HT-29 (cell line): ENCODE measurements at places on chromosomes 4 and X. TPM values are rescaled to one million over a fixed set of nuclear protein-coding genes. Genes with fewer than 3 reads are reported as not detected.
A peak's percentile ranks its signal among the peaks of the same experiment; 100 is the strongest.

DNA sequence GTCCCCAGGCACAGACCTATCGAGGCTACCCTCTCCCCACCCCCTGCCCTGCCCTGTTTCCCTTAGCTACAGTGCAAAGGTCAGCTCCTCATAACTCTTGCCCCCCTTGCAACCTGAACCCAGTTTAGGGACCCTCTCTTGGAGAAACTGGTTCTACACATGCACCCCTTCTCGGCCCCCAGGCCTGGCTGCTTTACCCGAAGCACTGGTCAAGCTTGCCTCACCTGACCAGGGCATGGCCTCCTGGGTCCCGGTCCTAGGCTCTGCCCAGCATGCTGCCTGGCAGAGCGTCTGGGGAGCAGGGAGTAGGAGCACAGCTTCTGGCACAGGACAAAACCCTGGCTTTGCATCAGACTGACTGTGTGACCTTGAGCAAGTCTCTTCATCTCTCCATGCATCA lies 28.0 kb downstream of the ZNF185 start:
- no peak for DNase-seq

- DNase-seq = no peak
Observed at GRCh38 chrX:130443875-130444274, 42.1 kb downstream of the RBMX2 start.

DNA sequence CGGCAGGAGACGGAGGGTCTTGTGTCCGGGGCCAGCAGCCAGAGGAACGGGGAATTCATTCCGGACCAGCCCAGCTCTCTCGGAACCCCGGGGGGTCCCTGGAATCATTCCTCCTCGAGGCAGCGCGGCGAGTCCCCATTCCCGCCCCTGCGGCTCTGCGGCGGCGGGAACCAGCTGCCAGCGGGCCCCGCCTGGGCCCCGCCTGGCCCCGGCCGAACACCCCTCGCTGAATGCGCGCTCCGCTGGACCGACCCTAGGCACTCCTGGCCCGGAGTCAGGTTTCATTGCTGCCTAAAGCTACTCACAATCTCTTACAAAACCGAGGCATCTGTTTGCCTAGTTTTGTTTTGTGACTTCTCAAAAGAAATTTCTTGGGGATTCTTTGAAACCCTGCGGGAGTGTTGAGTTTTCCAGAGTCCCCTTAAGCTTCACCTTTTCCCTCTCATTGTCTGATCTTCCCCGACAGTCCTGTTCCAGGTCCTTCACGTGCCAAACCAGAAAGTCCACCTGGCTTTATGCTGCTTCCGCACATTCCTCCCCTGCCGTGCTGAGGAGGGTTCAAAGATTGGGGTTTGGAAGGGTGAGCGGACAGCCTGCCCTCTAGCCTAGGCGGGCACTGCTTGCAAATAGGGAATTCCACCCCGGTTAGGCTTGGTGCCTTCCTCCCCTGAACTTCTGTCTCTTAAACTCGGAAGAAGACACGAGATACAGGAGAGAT lies 789 bp downstream of the ARHGAP10 start:
- DNase-seq = peak; percentile 34

- no peak for DNase-seq
Observed at GRCh38 chrX:39058724-39059123, 257.5 kb downstream of the MID1IP1 start.

GRCh38 chr4:145524552-145524951 lies 42.9 kb downstream of the SMAD1 start:
- DNase-seq = no peak

DNA sequence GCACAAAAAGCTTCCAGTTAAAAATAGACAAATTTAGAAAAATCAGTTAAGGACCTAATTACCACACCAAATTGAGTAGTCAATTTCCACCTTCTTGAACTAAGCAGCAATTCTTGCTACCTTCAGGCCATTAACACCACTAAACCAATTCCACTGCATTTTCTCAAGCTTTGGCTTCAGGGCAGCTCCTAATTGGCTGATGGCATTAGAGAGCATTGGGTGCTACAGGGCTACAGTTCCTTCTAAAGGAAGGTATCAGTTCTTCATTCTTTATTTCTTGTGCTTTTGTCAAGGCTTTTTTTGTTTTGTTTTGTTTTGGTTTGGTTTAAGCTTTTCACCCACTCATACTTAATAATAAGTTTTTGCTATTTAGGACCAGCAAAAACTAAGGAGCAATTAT lies 90.2 kb upstream of the FAM241A start:
- no peak for DNase-seq

The S100P gene
- 412 and 628 TPM in 2 replicates for total RNA-seq
